HCT116 (cell line): ENCODE measurements at places on chromosomes 6 and 20. TPM values are rescaled to one million over a fixed set of nuclear protein-coding genes. Genes with fewer than 3 reads are reported as not detected.

GRCh38 chr6:19391926-19392325 lies 445.2 kb upstream of the ID4 start:
- H3K27me3 ChIP-seq: no peaks in the 10 kb centered on the region
- no peak overlapping the region for H3K27ac ChIP-seq
- H3K4me1 ChIP-seq: no peaks in the 10 kb centered on the region
- no peak for DNase-seq
- H3K36me3 ChIP-seq: no peaks in the 10 kb centered on the region

- peaks cover 5% of the 10 kb centered on the region; the same call in 1 of the 2 replicates for H3K4me1 ChIP-seq
- H3K36me3 ChIP-seq: no peaks in the 10 kb centered on the region
- DNase-seq: no peak
- H3K27ac ChIP-seq: no peak overlapping the region
Measured at GRCh38 chr20:3405139-3405538, 2.3 kb downstream of the DNAAF9 start.

- H3K27me3 ChIP-seq: no peaks in the 10 kb centered on the region
- no peaks in the 10 kb centered on the region for H3K36me3 ChIP-seq
- H3K27ac ChIP-seq: no peak overlapping the region
Measured at GRCh38 chr6:37507690-37508421, 8.2 kb upstream of the CCDC167 start.

GRCh38 chr6:158758451-158758860 lies 60.7 kb downstream of the EZR start:
- DNase-seq: no peak
- no peaks in the 10 kb centered on the region for H3K27me3 ChIP-seq
- peaks cover 37% of the 10 kb centered on the region for H3K36me3 ChIP-seq

HAO1 gene
- 0.12 TPM for total RNA-seq
